ENCODE measurements at places on chromosomes 2 and 18.

DNA sequence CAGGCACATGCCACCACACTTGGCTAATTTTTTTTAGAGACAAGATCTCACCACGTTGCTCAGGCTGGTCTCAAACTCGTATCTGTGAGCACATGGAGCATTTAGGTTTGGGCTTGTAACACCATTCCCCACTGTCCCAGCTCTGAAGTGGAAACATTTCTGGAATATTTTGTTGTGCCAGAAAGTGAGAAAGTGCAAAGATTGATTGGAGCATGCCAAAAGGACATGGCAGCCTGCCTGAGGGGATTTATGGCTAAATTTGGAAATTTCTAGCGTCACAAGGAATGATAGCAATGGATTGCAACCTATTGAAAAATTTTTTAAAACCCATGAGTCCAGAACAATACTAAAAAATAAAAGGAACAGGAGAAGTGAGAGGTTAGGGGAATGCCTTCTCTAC lies 136.8 kb downstream of the ESCO1 start:
- no peak for DNase-seq

- peak; percentile 32 for DNase-seq
Measured at GRCh38 chr2:226423498-226423960, 376.1 kb downstream of the IRS1 start.

DNA sequence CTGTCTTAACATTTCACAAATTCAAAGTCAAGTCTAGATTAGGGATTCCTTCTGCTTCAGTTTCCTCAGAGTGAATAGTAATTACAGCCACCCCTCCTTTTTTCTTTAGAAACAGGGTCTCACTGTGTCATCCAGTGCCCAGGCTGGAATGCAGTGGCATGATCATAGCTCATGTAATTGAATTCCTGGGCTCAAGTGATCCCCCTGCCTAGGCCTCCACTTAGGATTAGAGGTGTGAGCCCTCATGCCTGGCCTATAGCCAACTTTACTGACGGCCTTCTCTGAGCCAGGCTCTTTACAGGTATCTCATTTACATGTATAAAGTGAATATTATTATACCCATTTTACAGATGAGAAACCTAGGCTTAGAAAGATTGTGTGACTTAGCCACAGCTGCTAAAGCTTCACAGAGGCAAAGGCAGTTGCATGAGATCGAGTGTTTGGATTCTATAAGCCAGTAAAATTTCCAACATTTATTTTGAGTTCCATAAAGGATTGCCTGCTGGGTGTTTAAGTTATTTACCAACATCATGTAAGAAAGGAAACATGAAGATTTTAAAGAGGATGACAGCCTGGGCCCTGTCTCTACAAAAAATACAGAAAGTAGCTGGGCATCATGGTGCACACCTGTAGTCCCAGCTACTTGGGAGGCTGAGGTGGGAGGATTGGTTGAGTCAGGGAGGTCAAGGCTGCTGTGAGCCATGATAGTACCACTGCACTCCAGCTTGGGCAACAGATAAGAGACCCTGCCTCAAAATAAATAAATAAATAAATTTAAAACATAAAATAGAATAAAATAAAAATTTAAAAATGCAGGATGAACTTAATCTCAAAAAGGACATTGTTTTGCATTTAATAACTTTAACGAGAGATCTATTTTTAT lies 1.8 kb downstream of the ENOSF1 start:
- no peak for DNase-seq

GRCh38 chr2:238684362-238685326 lies 163.2 kb upstream of the TWIST2 start:
- no peak for DNase-seq

DNA sequence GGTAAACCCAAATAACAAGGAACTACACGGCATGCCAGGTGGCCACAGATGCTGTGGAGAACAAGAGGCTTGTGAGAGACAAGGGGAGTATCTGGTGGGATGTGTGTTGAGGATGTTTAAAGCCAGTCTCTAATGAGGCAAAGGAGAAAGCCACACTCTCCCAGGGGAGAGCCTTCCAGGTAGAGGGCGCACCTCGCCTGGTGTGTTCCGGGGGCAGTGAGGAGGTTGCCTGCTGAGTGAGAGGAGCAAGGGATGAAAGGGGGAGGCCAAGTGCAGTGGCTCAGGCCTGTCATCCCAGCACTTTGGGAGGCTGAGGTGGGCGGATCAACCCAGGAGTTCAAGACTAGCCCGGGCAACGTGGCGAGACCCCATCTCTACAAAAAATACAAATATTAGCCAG lies 16.2 kb downstream of the SAG start:
- no peak for DNase-seq

GRCh38 chr2:161232571-161232970 lies 72.3 kb downstream of the TANK start:
- no peak for DNase-seq

- no peak for DNase-seq
Measured at GRCh38 chr2:189109921-189110397, 69.6 kb downstream of the COL5A2 start.

GRCh38 chr18:75104483-75104882 lies 104.5 kb downstream of the PTGR3 start:
- no peak for DNase-seq

DNA sequence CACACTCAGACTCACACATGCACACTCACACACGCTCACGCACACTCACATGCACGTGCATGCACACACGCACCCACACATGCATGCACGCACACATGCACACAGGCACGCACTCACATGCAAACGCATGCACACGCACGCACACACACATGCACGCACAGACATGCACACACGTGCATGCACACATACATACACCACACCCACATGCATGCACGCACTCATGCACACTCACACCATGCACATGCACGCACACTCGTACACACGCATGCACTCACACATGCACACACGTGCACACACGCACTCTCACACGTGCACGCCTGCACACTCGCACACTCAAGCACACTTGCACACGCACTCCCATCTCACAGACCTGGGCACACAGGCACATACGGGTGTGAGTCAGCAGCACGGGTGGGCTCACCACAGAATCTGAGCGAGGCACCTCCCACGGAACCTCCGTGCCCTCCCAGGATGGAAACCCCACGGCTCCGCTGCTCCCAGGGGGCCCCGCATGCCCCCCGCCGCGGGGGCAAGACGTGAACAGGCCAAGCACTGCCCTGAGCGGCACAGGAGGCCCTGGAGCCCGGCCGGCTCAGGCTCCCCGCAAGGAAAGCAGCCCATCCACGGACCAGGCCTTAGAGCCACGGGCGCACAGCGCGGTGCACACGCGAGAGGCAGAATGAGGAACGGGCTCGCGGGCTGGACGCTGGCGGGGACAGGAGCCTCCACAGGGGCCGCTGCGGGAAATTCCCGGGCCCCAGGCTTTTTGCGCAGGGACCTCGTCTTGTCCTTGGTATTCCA lies 8.4 kb upstream of the KCNG2 start:
- DNase-seq: no peak

DNA sequence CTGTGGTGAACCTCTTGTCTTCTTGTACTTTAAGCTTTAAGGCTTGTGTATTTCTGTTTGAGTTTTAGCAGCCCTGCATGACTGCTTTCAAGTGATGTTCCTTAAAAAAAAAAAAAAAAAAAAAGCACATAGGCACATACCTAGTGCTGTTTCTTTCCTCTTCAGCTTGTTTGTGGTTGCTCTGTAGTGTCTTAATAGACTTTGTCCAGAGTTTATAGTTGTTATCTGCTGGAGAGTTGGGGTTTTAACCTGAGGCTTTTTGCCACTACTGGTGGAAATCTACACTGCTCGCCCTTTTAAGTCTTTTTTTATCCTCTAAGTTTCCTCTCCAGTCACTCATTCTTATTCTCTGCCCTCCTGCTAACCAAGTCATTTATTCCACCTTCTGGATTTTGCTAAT lies 34.5 kb downstream of the AGFG1 start:
- DNase-seq: no peak

DNA sequence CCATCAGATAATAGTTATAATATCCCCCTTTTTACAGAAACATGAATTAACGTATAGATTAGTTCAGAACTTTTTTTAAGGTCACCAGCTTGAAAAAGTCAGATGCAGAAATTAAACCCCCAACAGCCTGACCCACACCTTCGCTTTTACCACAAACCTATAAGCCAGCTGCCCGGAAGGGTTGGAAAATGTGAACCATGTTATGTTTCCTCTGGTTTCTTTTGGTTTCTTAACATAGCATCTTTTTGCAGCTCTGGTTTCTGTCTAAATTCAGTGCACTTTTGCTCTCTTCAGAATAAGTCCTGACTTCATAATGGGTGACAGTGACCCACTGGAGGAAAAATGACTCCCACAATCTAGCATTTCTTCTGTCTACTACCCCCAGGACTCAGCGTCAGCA lies 381.7 kb upstream of the DDX18 start:
- no peak for DNase-seq

DNA sequence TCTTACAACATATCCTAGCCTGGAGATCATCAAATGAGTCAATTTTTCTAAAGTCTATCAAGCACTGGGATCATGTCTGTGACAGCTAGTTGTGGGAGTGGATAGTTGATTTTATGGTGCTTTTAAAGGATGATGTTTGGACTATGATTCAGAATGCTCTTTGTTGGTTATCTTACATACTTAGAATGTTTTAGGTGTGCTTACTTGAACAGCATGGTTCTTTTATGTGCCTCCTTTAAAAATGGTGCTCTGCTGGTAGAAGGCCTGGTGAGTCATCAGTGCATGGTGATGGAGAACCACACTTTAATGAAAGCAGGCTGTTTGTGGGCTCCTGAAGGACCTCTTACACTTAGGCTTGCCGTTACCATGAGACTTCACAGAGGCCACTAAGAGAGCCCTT lies 682.7 kb upstream of the FANCL start:
- DNase-seq: no peak

DNA sequence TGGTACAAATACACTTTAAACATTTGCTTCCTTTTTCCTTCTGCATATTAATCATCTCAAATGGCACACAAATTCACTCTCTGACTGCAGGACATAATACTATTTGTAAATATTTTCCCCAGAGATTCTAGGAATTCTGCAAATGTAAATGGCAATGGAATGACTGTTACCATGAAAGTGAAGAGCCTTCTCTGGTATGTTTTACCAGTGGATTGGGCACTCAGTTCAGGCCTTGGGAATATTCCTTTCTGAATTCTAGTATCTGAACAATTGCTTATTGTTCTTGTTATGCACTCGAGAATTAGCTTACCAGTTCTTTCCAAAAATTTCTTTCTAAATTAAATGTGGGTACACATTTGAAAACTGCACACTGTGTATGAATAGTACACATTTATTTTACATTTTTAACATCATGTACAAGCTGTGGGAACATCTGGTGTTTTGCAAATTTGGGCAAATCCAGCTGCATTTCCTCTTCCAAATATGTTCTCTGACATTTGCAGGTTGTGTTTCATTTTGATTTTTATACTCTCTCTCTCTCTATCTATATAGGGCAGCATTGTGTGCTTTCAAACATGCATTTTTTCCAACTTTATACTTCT lies 289.1 kb downstream of the NBAS start:
- no peak for DNase-seq

DNA sequence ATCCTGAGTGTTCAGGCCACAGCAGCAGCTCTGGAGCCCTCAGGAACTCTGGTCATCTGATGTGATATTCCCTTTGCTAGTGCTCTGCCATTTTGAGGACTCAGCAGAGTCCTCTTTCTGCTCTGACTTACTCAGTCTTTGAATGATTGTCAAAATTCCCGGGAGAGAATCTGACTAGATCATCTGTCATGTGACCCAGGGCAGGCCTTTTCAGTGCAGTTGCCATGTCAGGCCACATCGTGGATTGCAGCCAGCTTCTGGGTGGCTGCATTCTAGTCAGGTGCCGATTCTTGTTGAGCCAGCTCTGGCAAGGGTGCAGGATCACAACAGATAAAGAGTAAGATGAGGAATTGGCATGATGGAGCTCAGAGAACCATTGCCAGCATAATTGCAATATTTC lies 795.6 kb downstream of the CPS1 start:
- DNase-seq: no peak

DNA sequence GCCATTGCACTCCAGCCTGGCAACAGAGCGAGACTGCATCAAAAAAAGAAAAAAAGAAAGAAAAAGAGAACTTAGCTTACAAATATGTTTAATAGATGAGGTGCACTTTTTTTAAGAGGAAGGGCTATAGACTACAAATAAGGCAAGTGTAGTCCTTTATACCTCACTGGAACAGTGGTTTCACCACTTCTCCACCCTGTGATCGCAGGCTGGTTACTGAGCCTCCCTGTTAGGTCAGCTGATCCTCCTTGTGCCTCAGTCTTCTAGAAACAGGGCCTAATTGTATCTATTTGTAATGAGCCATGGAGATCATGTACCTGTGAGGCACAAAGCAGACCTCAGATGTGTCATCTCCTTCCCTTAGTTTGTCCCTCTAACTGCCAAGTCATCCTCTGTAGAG lies 4.5 kb downstream of the CXCR2 start:
- no peak for DNase-seq

DNA sequence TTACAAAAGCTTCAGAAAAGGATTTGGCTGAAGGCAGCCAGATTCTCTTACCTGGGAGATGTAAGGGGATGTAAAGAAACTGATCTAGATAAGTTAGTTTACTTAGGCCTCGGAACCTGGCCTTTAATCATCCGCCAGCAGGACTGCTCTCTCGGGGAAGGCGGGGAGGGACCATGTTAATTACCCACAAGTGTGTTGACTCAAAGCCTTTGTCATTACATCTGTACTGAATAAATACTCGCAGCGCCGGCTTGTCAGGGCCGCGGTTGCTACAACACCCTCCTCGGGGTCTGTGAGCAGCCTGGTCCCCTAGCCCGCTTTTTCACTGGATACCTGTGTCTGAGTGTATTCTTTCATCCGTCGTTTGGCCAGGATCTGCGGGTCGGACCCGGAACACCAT lies 6.7 kb downstream of the CHMP3 start:
- no peak for DNase-seq

DNA sequence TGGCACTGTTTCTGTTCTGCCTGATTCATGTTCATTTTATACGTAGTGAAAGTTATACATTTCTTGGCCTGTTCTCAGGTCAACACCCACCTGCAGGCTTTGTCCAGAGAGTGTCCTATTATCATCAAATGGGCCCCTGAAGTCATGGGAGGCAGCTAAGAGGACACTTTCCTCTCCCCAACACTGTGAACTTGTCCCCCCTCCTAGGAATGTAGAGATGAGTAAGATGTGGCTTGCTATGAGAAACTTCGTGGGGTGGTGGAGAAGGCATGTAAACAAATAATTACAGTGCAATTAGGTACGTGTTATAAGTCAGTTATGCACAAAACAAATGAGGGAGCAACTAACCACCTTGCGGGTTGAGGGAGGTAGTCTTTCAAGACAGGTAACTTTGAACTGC lies 57.9 kb downstream of the COL4A3 start:
- no peak for DNase-seq

- DNase-seq: no peak
Measured at GRCh38 chr2:39220136-39220535, 23.6 kb downstream of the CDKL4 start.

DNA sequence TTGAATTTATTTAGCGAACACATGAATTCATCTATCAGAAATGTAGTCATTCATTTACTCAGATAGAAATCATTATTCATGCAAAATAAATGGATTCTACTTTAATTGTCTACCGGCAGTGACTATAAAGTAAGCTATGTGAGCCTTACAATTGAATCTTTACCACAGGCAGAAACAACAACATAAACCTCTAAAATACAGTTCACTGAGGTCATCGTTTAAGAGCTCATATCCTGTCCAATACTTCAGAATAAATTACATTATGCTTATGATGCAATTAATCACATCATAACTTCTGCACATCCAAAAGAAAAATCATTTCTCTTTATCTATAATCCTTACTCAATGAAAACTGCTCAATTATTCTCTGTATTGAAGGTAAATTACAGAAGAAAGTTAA lies 244.7 kb downstream of the HNMT start:
- no peak for DNase-seq

All from activated CD4-positive, alpha-beta T cell treated with anti-CD3 and anti-CD28 coated beads, Interleukin-2, amount 50 U/mL, for 24 hours (primary cell).